Hematopoietic multipotent progenitor cell treated with erythropoietin and hydrocortisone succinate and interleukin-3 and kit ligand, for 15 days (in vitro differentiated cells): ENCODE measurements at places on chromosomes 13 and 19.

GRCh38 chr19:11421371-11422098 lies 2.4 kb upstream of the RGL3 start:
- DNase-seq: peak; percentile 24

GRCh38 chr19:51345076-51345620 lies 3.2 kb upstream of the VSIG10L start:
- DNase-seq: no peak

DNA sequence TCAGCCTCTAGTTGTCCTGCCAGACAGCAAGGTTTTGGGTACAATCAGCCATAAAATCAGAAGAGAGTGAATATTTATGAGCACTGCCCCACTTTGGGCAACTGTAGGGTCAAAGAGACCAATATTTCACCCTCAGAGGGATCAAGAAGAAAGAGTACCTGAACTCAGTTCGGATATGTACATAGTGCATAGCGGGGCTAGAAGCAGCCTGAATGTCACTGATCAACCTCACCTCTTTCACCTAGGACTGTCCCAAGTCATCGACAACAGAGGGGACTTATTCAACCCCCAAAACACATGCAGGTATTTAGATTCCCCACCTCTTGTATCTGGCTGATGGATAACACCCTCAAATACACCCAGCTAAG lies 446.9 kb downstream of the COG6 start:
- no peak for DNase-seq

DNA sequence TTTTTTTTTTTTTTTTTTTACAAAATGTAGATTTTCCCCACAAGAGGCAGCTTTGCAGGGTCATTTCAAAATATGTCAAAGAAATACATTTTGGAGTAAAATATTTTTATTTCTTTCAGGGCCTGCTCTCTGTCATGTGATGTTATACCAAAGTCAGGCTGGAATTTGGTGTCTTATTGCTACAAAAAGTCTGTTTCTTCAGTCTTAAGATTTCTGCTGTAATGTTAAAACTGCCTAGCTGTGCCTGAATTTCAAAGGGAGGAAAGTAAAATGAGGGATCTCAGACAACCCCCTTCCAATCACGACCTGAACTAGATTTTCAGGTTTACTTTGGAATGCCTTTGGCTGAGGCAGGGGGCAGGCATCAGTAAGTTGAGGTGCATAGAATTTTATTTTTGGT lies 12.8 kb upstream of the GTF2F2 start:
- no peak for DNase-seq

GRCh38 chr13:97279913-97280312 lies 57.8 kb downstream of the MBNL2 start:
- DNase-seq: no peak

- peak; percentile 7 for DNase-seq
Observed at GRCh38 chr19:39846678-39847486, 703 bp upstream of the FBL start.

DNA sequence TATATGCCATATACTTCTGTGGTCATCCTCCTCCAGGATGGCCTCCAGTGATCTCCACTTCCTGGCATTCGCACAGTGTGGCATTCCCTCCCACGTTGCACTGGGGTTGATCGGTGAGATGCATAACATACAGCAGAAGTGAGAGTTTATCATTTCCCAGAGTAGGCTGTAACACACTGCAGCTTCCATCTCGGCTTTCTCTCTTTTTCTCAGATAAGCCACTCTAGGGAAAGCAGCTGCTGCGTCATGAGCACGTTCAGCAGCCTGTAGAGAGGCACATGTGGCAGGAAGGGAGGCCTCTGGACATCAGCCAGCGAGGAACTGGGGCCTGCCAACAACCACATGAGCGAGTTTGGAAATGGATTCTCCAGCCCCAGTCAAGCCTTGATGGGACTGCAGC lies 807.1 kb downstream of the DIAPH3 start:
- DNase-seq: no peak

GRCh38 chr19:31089681-31090080 lies 259.6 kb downstream of the TSHZ3 start:
- DNase-seq: no peak

DNA sequence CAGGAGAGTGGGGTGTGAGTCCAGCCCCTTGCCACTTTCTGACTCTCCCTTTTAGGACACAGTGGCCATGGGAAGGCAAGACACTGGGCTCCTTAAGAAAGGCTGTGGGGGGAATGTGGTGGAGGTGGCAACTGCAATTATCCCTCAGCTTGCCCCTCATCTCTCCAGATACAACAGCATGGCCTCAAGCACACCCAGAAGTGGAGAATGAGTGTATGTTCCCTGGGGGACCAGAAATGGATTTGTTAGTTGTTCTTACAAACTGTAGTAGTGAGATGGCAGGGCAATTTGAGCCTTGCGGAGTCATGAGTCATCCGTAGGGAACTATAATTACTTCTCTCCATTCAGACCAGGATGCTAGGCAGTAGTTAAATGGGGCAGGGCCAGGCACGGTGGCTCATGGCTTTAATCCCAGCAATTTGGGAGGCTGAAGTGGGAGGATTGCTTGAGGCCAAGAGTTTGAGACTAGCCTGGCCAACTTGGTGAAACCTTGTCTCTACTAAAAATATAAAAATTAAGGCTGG lies 25.6 kb upstream of the CXCL17 start:
- DNase-seq: no peak

- DNase-seq: no peak
Observed at GRCh38 chr19:4456843-4457653, 546 bp downstream of the UBXN6 start.

GRCh38 chr13:99144306-99144705 lies 56.3 kb upstream of the UBAC2 start:
- no peak for DNase-seq

GRCh38 chr19:13748169-13748828 lies 16.0 kb upstream of the MRI1 start:
- DNase-seq: peak; percentile 25

GRCh38 chr19:16248380-16249023 lies 50.8 kb downstream of the AP1M1 start:
- no peak for DNase-seq

- peak; percentile 71 for DNase-seq
Observed at GRCh38 chr19:5001615-5002014, 32.7 kb downstream of the KDM4B start.

GRCh38 chr19:35311901-35312665 lies 16.9 kb upstream of the CD22 start:
- no peak for DNase-seq

- DNase-seq: no peak
Observed at GRCh38 chr19:56660381-56661107, 11.0 kb downstream of the ZNF835 start.

- no peak for DNase-seq
Observed at GRCh38 chr13:32340914-32341313, 25.6 kb downstream of the BRCA2 start.

DNA sequence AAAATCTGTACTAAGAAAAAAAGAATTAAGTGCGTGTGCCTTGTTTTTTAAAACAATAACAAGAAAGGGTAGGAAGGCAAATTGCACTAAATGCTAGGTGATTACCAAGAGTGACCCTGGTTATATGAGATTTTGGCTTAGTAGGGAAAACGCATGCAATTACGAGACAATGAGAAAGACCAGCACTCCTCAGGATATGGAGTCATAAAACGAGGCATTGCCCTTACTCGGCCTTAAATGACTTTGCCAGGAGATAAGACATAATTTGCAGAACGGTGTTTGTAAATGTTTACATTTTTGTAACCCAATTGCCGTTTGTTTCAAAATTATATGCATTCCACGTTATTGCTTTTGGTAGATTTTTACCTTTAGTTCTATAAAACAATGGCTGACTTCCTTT lies 179.8 kb downstream of the RBM26 start:
- DNase-seq: no peak

GRCh38 chr19:33722456-33723239 lies 74.0 kb upstream of the KCTD15 start:
- no peak for DNase-seq

DNA sequence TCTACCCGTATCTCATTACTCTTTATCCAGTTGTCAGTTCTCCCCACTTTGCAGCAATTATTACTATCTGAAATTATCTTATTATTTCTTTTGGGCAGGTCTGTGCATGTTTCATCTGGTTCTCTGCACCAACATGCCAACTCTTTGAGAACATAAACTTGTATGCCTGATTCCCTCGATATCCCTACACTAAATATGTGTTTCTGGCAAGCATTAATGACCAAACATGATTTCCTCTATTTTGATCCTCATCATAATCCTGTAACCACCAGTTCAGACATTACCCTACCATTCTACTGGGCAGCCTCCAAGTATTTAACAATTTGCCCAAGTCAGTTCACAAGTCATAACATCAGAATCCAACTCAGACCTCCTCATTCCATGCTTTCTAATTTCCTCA lies 426.1 kb downstream of the FOXO1 start:
- no peak for DNase-seq

GRCh38 chr19:41934849-41935374 lies 6.7 kb upstream of the ERFL start:
- DNase-seq: peak; percentile 57

GRCh38 chr19:3804429-3804828 lies 18.2 kb upstream of the MATK start:
- DNase-seq: no peak

- DNase-seq: peak; percentile 9
Observed at GRCh38 chr13:35630551-35631275, 154.2 kb upstream of the MAB21L1 start.
